GM23338 (cell line): ENCODE measurements at places on chromosomes 1 and 21. TPM values are rescaled to one million over a fixed set of nuclear protein-coding genes. Genes with fewer than 3 reads are reported as not detected.

Gene CFHR4
- total RNA-seq: not detected in 2 replicates

Gene ELAPOR1
- total RNA-seq: 2.1 and 2.4 TPM in 2 replicates

Gene GBP4
- total RNA-seq: 0.03 TPM in 1 of 2 replicates, not detected in the other

Gene SEMA4A
- 17.0 and 20.2 TPM in 2 replicates for total RNA-seq

Gene PBX1
- total RNA-seq: 84.2 and 104 TPM in 2 replicates

Gene LORICRIN
- not detected in 2 replicates for total RNA-seq

Gene PGLYRP4
- not detected in 2 replicates for total RNA-seq

Gene KRTAP7-1
- total RNA-seq: not detected in 2 replicates

Gene MTARC1
- total RNA-seq: 29.7 and 33.9 TPM in 2 replicates

Gene BCL2L15
- 0.78 TPM in 1 of 2 replicates, not detected in the other for total RNA-seq

Gene MSH4
- 0.24 and 0.97 TPM in 2 replicates for total RNA-seq

Gene CD101
- 0.74 and 1.2 TPM in 2 replicates for total RNA-seq

Gene HOOK1
- total RNA-seq: 27.6 and 28.6 TPM in 2 replicates

Gene IBA57
- 7.3 and 10.3 TPM in 2 replicates for total RNA-seq

Gene SYT6
- total RNA-seq: 41.7 and 42.6 TPM in 2 replicates

Gene RIPK4
- total RNA-seq: 9.2 and 9.9 TPM in 2 replicates
